ENCODE measurements at places on chromosomes 11 and 22. TPM values are rescaled to one million over a fixed set of nuclear protein-coding genes. Genes with fewer than 3 reads are reported as not detected.

Gene SLC22A12
- total RNA-seq, result not detected

Gene TMEM121B
- total RNA-seq, result 0.16 TPM

Gene CARD18
- not detected for total RNA-seq

Gene LMNTD2
- total RNA-seq, result 2.4 TPM

Gene CDC42BPG
- 1.0 TPM for total RNA-seq

Gene C11orf58
- total RNA-seq, result 206 TPM

Gene HEPHL1
- not detected for total RNA-seq

Gene POTEH
- total RNA-seq, result not detected

Gene C11orf87
- not detected for total RNA-seq

Gene CCDC117
- total RNA-seq, result 10.7 TPM

Gene SLC15A3
- total RNA-seq, result not detected

Gene KDM4F
- not detected for total RNA-seq

Gene MUC15
- total RNA-seq, result not detected

Gene CASP4
- total RNA-seq, result 4.6 TPM

Gene HTR3A
- not detected for total RNA-seq

Gene OR4A16
- not detected for total RNA-seq

Gene CFAP300
- 5.3 TPM for total RNA-seq

Gene MFNG
- 0.79 TPM for total RNA-seq

Gene POU2AF2
- total RNA-seq, result not detected

Gene OPCML
- total RNA-seq, result not detected

Gene LRP5
- total RNA-seq, result 62.0 TPM

Gene ENTHD1
- not detected for total RNA-seq

Gene LRRC74B
- total RNA-seq, result not detected

Gene SLC22A24
- total RNA-seq, result not detected

Gene FIBIN
- not detected for total RNA-seq

Measured in A549 treated with dexamethasone at 1 μM for 4 hours (cell line).